Fibroblast of skin of back (primary cell): ENCODE measurements at places on chromosomes 1 and 21.

GRCh38 chr1:199396456-199396855 is 631.1 kb upstream of the NR5A2 start:
- DNase-seq: no peak

DNA sequence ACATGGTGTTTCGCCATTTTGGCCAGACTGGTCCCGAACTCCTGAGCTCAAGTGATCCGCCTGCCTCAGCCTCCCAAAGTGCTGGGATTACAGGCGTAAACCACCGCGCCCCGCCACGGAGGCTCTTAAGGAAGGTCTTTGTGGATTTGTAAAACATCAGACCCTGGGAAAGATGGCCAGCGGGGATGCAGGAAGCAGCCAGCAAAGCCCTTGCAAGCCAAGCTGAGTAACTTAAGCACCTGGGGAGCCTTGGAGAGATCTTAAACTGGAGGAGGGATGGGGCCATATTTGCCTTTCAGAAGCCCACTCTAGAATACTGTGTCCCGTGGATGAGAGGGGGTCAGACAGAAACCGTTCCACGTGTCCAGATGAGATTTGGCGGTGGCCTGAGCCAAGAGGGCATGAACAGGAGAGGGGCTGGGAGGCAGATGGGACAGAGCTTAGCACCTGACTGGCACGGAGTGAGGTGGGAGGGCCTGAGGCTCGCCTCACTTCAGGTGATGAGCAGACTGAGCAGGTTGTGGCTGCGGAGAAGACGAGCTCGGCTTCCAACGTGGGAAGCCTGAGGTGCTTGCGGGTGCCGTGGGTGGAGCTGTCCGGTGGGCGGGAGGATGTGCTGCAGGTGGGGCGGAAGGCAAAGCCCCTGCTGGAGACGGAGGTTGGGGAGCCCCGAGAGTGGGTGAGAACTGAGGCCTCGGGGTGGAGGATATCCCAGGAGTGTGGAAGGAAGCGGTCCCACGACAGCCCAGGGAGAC is 11.7 kb downstream of the C1orf216 start:
- DNase-seq: no peak

DNA sequence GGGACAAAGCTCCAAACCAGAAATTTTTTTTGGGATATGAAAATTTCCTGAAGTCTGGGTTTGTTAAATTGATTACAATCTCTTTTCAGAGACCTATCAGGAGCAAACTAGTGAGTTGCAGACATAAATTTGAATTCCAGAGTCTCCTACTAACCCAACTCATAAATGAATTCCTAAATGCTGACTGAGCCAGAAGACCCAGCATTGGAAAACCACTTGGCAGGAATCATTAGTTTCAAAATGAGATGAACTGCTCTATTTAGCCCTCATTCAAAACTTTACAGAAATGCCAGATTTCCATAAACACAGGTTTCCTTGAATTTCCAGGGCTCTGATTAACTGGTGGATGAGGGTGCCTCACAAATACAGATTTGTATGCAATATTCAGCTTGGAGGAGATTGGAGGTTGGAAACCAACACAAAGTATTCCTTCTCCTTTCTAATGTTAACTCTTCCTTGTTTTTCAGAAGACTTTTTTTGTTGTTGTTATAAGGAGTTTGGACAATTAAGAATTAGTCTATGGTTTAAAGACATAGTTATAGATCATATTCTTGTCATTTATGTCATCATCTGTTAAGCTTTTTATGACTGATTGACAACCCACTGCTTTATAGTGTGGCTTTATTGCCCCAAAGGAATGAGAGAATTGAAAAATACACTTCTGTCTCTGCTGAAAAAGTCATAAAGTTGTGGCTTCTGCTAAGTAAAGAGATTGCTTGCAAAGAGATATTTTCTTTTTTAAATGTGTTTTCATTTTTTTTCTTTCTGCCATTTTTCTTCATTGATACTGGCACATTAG is 222.8 kb downstream of the HLX start:
- DNase-seq: peak; percentile 71

DNA sequence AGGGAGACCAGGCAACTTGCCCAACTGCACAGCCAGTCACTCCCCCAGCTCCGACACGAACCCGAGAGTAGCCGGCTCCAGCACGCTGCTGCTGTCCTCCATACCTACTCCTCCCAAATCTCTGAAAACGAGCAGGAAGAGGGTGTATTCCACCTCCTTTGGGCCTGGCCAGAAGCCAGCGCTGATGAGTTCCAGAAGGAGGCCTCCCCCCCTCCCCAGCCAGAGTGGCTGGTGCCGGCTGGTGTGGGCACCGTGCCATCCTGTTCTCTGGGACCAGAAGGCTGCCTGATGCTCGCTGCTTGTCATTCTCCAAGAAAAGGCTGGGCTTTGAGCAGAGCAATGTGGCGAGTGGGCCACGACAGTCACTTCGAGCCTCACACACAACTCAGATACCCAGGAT is 22.2 kb downstream of the KCNN3 start:
- no peak for DNase-seq

- DNase-seq: peak; percentile 39
These were observed 1.2 kb downstream of the RUNX3 start for GRCh38 chr1:24928689-24929397.

DNA sequence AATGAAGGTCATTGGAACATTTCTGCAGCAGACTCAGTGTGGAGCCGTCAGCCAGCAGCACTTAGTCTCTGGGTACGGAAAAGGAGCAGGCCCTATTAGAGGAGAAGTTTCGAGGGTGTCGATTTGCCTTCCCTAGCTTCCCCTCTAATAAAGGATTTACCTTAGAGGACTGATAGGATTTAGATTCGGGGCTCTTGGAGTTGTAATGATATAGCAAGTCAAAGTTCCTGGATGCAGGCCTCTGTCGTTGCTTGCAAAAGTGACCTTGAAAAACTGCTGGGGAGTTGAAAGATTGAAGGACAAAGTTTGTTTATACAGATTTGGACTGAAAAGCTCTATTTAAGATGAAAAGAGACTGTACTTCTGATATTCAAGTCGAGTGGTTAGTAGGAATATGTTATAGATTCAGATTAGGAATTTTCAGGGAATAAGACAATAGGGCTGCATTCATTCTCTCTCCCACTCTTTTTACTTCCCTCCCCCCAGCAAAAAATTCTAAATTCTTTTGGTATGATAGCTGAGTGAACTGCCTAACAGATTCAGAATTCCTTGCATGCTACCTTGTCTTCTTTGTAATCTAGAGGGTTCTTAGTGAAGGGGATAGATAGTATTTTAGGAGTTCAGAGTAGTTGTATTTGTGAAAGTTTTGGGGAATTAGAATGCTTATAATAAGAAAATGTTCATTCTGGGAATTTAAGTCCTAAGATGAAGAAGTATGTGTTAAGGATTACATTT is 19.2 kb downstream of the NFYC start:
- peak; percentile 32 for DNase-seq

DNA sequence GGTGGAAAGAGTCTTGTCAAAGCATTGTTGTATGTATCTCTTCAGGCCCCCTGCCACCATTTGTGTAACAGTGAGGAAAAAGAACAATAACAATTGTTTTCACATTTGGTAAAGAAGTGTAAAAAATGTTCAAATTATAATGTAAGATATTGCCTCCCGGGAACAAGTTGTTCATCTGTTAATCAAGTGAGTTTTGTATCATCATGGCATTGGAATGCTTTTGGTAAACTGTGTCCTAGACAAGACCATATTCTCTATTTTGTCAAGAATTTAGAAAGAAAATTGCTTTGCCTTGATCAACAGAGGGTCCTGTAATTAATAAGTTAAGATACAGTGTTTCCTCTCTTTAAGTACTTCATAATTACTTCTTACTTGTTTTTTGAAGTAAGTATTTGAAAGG is 692.0 kb upstream of the NR5A2 start:
- peak; percentile 34 for DNase-seq

DNA sequence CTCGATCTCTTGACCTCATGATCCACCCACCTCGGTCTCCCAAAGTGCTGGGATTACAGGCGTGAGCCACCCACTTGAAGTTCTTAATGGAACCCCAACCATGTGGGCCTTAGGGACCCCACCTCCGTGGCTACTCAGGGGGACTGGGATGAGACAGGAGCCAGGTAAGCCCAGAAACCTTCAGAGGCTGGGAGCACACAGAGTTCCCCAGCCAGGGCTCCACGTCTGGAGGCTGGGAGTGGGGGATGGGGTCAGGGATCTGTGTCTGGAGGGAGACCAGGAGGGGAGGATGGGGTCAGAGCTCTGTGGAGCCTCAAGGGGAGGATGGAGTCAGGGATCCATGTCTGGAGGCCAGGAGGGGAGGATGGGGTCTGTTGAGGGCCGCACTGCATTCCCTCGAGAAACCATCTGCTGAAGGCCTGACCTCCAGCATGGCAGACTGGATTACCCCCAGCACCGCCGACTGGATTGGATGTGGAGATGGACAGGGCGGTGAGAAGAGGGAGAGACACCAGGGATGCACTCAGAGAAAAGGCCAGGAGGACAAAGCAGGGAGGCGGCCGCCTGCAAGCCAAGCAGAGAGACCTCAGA is 2.1 kb upstream of the FTCD start:
- DNase-seq: no peak

- no peak for DNase-seq
These were observed 355.7 kb upstream of the DUSP10 start for GRCh38 chr1:222097588-222097987.

DNA sequence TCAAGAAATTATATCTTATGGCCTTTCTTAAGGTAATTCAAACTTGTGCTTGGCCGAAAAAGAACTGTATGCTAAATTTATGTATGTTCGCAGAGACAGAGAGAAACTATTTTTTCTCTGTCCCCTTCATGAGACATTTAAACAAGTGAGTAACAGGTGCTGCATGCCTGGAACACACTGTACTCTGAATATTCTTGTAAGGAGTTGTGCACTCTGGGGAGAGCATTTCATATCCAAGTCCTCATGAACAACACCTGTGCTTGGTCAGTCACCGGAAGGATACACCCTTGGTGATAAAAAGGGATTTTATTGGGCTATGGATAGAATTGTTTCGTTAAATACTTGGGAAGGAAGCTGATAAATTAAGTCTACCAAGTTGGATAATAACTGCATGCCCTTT is 220.8 kb upstream of the NRIP1 start:
- DNase-seq: no peak

DNA sequence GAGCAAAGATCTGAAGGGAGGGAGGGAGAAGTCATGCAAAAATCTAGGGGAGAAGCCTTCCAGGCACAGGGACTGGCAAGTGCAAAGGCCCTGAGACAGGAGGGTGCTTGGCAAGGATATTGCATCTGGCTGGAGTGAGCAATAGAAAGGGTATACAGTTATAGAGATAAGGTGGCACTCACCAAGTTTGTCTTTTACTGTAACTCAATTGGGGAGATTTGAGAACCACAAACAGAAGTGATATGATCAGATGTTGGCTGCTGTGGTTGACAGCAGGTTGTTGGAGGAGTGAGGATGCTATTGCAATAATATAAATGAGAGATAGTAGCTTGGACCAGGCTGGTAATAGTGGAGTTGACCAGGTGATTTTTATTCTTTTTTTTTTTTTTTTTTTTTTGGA is 25.6 kb downstream of the MCOLN3 start:
- no peak for DNase-seq

DNA sequence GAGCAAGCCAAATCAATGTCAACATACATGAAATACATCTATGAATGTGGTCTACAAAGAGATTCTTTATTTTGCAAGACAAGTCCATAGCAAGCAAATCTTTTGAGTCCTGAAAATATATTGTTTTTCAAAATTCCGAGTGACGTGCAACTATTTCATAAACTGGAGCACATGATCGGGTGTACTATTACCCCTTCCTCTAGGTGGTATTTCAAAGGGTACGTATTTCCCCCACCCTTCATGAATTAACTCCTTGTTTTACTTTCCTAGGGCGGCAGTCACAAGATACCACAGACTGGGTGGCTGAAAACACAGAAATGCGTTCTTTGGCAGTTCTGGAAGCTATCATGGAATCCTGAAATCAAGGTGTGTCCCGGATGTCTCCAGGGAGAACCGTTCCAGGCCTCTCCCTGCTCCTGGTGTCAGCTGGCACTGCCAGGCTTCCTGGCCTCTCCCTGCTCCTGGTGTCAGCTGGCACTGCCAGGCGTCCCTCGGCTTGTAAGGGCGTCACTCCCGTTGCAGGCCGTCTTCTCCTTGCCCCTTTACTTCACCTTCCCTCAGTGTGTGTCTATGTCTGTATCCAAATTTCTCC is 55.3 kb downstream of the RIPK4 start:
- no peak for DNase-seq

DNA sequence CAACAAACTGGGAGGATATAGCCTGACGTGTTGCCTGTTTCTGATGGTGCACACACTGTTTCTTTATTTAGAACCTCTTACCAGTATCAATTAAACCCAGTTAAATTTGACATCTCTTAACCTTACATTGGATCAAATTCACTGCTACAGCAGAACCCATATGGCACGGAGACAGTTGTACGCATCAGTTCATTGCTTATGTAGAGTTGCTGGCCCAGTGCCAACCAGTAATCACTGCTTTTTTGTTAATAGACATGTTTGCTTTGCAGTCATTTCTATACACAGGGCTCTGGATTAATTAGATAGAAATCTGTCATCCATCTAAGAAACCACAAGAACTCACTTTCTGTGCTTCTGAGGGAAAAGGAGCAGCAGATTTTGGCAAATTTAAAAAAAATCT is 154.0 kb downstream of the RWDD3 start:
- no peak for DNase-seq

DNA sequence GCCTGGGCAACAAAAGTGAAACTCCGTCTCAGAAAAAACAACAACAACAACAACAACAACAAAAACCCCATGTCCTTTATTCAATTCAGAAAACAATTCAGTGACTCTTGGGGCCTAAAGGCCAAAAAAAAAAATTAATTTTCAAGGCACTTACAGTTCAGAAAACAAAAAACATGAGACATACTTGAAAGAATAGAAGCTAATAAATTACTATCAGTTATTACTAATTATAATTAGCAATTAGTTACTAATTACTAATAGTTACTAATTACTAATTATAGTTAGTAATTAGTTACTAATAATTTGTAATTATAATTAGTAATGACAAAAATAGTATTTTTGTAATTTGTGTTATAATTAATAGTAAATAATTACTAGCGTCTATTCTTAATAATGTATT is 56.8 kb upstream of the MPC2 start:
- no peak for DNase-seq

GRCh38 chr1:234925440-234926263 is 203.0 kb downstream of the TOMM20 start:
- DNase-seq: peak; percentile 100

DNA sequence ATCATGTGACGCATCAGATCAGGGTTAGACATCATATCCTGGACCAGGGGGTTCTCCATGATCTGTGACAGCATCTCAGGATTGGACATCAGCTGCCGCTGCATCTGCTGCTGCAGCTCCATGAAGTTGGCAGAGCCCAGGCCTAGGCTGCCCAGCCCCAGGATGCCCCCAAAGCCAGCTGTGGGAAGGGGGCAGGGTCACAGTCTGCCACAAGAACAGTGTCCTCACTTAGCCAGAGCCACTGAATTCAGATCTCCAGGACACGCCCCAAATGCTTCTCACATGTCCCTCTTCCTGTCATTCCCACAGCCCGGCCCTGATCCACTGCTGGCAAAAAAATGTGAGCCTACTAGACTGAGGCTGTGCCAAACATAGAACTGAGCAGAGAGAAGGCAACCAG is 3.2 kb downstream of the UBQLN4 start:
- peak; percentile 37 for DNase-seq
